A172 (cell line): ENCODE measurements at places on chromosomes 1 and 21. TPM values are rescaled to one million over a fixed set of nuclear protein-coding genes. Genes with fewer than 3 reads are reported as not detected.

Gene RHD
- not detected in 2 replicates for total RNA-seq

Gene HTR6
- not detected in 2 replicates for total RNA-seq

- DNase-seq: no peak
Observed at GRCh38 chr1:57686306-57686705, 262.4 kb upstream of the DAB1 start.

GRCh38 chr1:106912131-106912530 lies 144.3 kb upstream of the PRMT6 start:
- DNase-seq: no peak

GRCh38 chr1:205581321-205581980 lies 50.4 kb downstream of the ELK4 start:
- no peak for DNase-seq

GRCh38 chr1:57279909-57280666 lies 143.8 kb downstream of the DAB1 start:
- no peak for DNase-seq
